ENCODE measurements at places on chromosomes 3 and 15. TPM values are rescaled to one million over a fixed set of nuclear protein-coding genes. Genes with fewer than 3 reads are reported as not detected.
A peak's percentile ranks its signal among the peaks of the same experiment; 100 is the strongest.

DNA sequence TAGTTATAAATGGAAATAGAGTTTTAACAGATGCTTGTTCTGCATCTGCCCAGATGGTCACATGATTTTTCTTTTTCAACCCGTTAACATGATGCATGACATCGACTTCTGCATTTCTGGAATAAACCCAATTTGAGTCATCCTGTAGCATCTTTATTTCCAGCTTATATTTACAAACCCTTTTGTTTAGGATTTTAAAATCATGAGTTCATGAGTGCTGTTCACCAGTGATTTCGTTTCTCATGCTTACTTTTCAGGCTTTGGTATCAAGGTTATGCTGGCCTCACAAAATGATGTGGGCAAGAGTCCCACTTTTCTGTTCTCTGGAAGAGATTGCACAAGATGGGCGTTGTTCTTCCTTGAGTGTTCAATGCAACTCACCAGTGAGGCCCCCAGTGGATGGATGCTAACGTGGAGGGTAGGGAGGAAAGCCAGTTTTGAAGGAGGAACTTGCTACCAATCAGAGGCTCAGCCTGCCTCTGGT is 5.2 kb downstream of the HRH1 start:
- H3K27ac ChIP-seq = no peak overlapping the region
- no peak overlapping the region for H3K4me3 ChIP-seq
- no peak for DNase-seq
- no peaks in the 10 kb centered on the region for H3K36me3 ChIP-seq
- H3K27me3 ChIP-seq = peaks cover 51% of the 10 kb centered on the region

DNA sequence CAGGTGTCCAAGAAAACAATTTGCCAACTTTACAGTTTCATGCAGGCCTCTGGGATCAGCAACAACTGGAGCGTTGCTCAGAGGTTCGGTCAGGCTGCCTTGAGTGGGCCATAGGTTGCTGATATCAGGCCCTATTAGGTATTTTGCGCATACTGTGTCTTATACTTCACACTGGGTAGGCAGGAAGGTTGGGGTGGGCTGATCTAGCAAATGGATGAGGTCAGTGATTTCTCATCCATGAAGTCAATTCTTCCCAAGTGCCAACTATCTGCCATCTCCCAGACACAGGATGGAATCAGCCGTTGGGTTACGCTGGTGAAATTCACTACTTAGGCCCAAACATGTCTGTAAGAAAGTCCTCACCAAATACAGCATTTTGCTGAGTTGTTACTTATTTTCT is 77.6 kb downstream of the SLC7A14 start:
- H3K27ac ChIP-seq = no peak overlapping the region
- no peak for DNase-seq
- H3K4me3 ChIP-seq = no peak overlapping the region
- no peaks in the 10 kb centered on the region for H3K4me1 ChIP-seq

GRCh38 chr3:69122403-69122802 is at the start of gene LMOD3:
Gene LMOD3 (minus strand): TSS chr3:69122595. CDS start chr3:69122386, 209 bp downstream.
- no peaks in the 10 kb centered on the region for H3K4me1 ChIP-seq
- no peak within 1 kb of the TSS for H3K27ac ChIP-seq
- no peaks in the 10 kb centered on the region for H3K36me3 ChIP-seq
- H3K27me3 ChIP-seq = no peaks in the 10 kb centered on the region

- H3K27ac ChIP-seq = no peak overlapping the region
- no peak overlapping the region for H3K4me3 ChIP-seq
- DNase-seq = no peak
- H3K4me1 ChIP-seq = no peaks in the 10 kb centered on the region
Measured at GRCh38 chr3:191393146-191393545, 62.8 kb upstream of the UTS2B start.

DNA sequence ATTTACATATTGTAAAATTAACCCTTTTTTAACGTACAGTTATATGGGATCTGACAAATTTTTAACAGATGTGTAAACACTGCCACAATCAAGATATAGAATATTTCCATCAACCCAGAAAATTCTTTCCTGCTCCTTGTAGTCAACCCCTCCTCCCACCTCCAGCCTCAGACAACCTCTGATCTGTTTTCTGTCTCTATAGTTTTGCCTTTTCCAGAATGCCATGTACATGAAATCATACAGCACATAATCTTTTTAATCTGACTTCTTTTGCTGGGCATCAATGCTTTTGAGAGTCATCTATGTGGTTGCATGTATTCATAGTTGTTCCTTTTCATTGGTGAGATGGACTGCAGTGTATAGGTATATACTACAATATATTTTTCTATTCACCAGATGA is 153.0 kb downstream of the SMAD6 start:
- no peak overlapping the region for H3K27ac ChIP-seq
- no peaks in the 10 kb centered on the region for H3K36me3 ChIP-seq

- H3K27me3 ChIP-seq = no peaks in the 10 kb centered on the region
- H3K4me3 ChIP-seq = no peak overlapping the region
- H3K27ac ChIP-seq = no peak overlapping the region
- DNase-seq = peak; percentile 25
- peaks cover 11% of the 10 kb centered on the region for H3K4me1 ChIP-seq
Measured at GRCh38 chr3:138332472-138333073, 2.9 kb upstream of the NME9 start.

DNA sequence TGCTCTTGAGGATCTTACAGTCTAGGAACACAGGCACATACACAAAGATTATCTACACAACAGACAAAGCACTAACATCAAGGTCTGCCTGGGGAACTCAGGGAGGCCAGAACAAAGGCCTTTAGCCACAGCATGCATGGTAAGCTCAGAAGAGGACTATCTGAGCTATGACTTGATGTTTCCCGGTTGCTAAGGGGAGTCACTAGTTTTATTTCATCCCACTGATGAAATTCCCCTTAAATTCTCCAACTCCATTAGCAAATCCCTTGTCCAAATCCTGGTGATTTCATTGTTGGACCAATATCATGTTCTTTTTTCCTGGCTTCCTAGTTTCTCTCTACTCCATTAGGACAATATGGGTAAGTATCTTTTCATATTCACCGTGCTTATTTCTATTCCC is 23.3 kb downstream of the FBN1 start:
- peaks cover 2% of the 10 kb centered on the region for H3K4me1 ChIP-seq
- no peak overlapping the region for H3K27ac ChIP-seq
- no peaks in the 10 kb centered on the region for H3K27me3 ChIP-seq
- no peak overlapping the region for H3K4me3 ChIP-seq
- DNase-seq = no peak
- no peaks in the 10 kb centered on the region for H3K36me3 ChIP-seq

- H3K4me1 ChIP-seq = peaks cover 29% of the 10 kb centered on the region
- no peak overlapping the region for H3K27ac ChIP-seq
- no peaks in the 10 kb centered on the region for H3K36me3 ChIP-seq
- DNase-seq = peak; percentile 27
- no peaks in the 10 kb centered on the region for H3K27me3 ChIP-seq
Measured at GRCh38 chr3:58062472-58062871, 54.2 kb downstream of the FLNB start.

GRCh38 chr3:13567684-13568514 is 19.0 kb downstream of the FBLN2 start:
- peaks cover 16% of the 10 kb centered on the region for H3K4me1 ChIP-seq
- H3K27me3 ChIP-seq = no peaks in the 10 kb centered on the region
- no peak overlapping the region for H3K27ac ChIP-seq
- no peaks in the 10 kb centered on the region for H3K36me3 ChIP-seq

GRCh38 chr15:94286583-94286982 is 55.2 kb downstream of the MCTP2 start:
- peaks cover 7% of the 10 kb centered on the region for H3K4me1 ChIP-seq
- no peaks in the 10 kb centered on the region for H3K27me3 ChIP-seq
- H3K36me3 ChIP-seq = no peaks in the 10 kb centered on the region

- H3K4me1 ChIP-seq = no peaks in the 10 kb centered on the region
- no peak for DNase-seq
- H3K27ac ChIP-seq = no peak overlapping the region
- H3K27me3 ChIP-seq = no peaks in the 10 kb centered on the region
Measured at GRCh38 chr15:33720952-33721351, 247.3 kb upstream of the CHRM5 start.

DNA sequence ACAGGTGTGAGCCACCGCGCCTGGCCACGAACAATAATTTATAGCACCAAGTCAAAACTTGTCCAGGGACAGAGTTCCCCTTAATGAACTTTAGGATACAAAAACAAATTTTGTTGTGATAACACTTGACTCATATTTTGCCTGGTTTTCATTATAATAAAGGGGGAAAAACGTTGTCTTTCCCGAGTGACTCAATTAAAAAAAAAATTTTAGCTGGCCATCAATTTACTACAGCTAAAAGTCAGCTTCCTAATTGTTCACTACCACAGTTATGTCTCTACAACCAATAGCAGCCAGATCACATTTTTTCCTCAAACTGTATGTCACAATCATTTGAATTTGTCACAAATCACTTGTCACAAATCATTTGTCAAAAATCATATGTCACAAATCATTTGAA is 116.0 kb downstream of the P3H2 start:
- no peak overlapping the region for H3K4me3 ChIP-seq
- H3K4me1 ChIP-seq = peaks cover 11% of the 10 kb centered on the region
- H3K36me3 ChIP-seq = no peaks in the 10 kb centered on the region
- no peak overlapping the region for H3K27ac ChIP-seq

DNA sequence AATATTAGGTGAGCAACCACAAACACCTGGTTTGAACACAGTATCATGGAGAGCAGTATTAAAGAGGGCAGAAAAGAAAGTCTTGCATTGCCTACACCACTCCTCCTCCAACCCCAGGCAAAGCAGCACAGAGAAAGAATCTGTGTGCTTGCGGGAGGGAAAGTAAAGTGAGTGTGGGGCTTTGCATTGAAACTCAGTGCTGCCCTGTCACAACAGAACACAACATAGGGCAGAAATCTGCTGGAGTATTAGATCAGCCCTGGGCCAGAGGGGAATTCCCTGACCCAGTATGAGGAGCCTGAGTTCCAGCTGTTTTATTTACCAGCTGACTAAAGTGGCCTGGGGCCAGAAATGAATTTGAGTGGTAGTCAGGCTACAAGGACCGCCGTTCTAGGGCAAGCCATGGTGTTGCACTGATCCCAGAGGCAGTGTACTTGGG is 75.5 kb downstream of the SPATA16 start:
- H3K36me3 ChIP-seq = no peaks in the 10 kb centered on the region
- H3K27ac ChIP-seq = no peak overlapping the region
- H3K4me1 ChIP-seq = no peaks in the 10 kb centered on the region
- no peak overlapping the region for H3K4me3 ChIP-seq
- no peak for DNase-seq

GRCh38 chr3:102092617-102093466 is 243.5 kb downstream of the NFKBIZ start:
- no peaks in the 10 kb centered on the region for H3K27me3 ChIP-seq
- DNase-seq = no peak
- H3K4me1 ChIP-seq = peaks cover 19% of the 10 kb centered on the region
- no peak overlapping the region for H3K27ac ChIP-seq
- no peaks in the 10 kb centered on the region for H3K36me3 ChIP-seq

- peaks cover 13% of the 10 kb centered on the region for H3K4me1 ChIP-seq
- H3K27ac ChIP-seq = no peak overlapping the region
- H3K36me3 ChIP-seq = no peaks in the 10 kb centered on the region
- H3K27me3 ChIP-seq = no peaks in the 10 kb centered on the region
- no peak overlapping the region for H3K4me3 ChIP-seq
Measured at GRCh38 chr3:127851899-127852298, 29.6 kb upstream of the MGLL start.

- DNase-seq = peak; percentile 50
- H3K36me3 ChIP-seq = no peaks in the 10 kb centered on the region
- H3K27me3 ChIP-seq = no peaks in the 10 kb centered on the region
- peaks cover 10% of the 10 kb centered on the region for H3K4me1 ChIP-seq
Measured at GRCh38 chr15:31605467-31605931, 278.9 kb downstream of the KLF13 start.

GRCh38 chr3:55687526-55687925 is 200.4 kb upstream of the WNT5A start:
- H3K27me3 ChIP-seq = no peaks in the 10 kb centered on the region
- peaks cover 41% of the 10 kb centered on the region for H3K4me1 ChIP-seq
- H3K4me3 ChIP-seq = no peak overlapping the region

DNA sequence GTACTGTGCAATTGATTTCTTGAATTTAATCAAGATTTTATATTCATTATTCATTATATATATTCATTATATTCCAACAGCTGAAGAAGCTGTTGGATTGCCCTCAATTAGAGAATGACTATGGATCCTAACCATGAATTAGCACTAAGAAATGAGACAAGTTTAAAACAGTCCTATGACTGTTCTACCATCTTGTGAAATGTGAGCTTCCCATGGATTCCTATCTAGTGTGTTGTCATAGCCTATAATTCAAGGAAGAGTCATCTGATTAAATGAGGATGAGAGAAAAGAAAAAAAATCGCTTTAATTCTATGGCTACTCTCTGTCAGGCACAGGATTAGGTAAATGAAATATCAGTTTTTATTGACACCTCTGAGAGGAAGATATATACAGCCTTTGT is 696.6 kb upstream of the NAALADL2 start:
- H3K36me3 ChIP-seq = no peaks in the 10 kb centered on the region
- peaks cover 3% of the 10 kb centered on the region for H3K4me1 ChIP-seq
- H3K27ac ChIP-seq = no peak overlapping the region
- no peak overlapping the region for H3K4me3 ChIP-seq

- no peaks in the 10 kb centered on the region for H3K4me1 ChIP-seq
- H3K27ac ChIP-seq = no peak overlapping the region
- H3K27me3 ChIP-seq = no peaks in the 10 kb centered on the region
- H3K4me3 ChIP-seq = no peak overlapping the region
Measured at GRCh38 chr3:89787485-89787884, 680.1 kb downstream of the EPHA3 start.

- peak; percentile 85 for DNase-seq
- no peaks in the 10 kb centered on the region for H3K36me3 ChIP-seq
- H3K4me1 ChIP-seq = peaks cover 4% of the 10 kb centered on the region
- H3K27ac ChIP-seq = no peak within 1 kb of the TSS
- H3K4me3 ChIP-seq = peak within 1 kb of the TSS; percentile 93
Measured at GRCh38 chr15:22980189-22981050, at the start of gene CYFIP1. Gene CYFIP1 (minus strand): TSS chr15:22980368. CDS start chr15:22947285, 33,083 bp downstream.

DNA sequence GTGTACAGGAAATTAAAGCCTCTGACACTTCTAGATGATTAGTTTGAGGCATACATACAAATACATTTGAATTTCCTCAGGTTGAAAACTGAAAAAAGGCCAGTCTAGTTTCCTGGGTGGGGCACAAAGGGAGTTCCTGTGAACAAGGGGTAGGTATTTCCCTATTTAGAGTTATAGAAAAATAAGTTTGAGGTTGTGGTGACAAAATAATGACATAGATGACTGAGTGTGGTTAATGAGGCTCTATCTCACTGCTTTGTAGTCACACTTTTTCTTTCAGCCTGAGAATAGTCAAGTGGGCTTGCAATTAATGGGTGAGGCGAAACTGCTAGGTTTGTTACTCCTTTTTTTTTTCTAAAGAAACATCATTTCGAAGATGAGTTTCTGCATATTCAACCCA is 4.3 kb downstream of the SLCO3A1 start:
- no peak overlapping the region for H3K27ac ChIP-seq
- no peaks in the 10 kb centered on the region for H3K36me3 ChIP-seq
- peaks cover 26% of the 10 kb centered on the region for H3K27me3 ChIP-seq
- peaks cover 28% of the 10 kb centered on the region for H3K4me1 ChIP-seq
- H3K4me3 ChIP-seq = no peak overlapping the region

GRCh38 chr3:107251819-107252218 is 125.4 kb upstream of the CCDC54 start:
- no peak for DNase-seq
- H3K36me3 ChIP-seq = no peaks in the 10 kb centered on the region
- H3K27ac ChIP-seq = no peak overlapping the region
- no peaks in the 10 kb centered on the region for H3K27me3 ChIP-seq
- H3K4me1 ChIP-seq = no peaks in the 10 kb centered on the region

- H3K27me3 ChIP-seq = no peaks in the 10 kb centered on the region
- no peak overlapping the region for H3K4me3 ChIP-seq
- H3K36me3 ChIP-seq = no peaks in the 10 kb centered on the region
- DNase-seq = no peak
Measured at GRCh38 chr3:98561727-98562521, 30.1 kb downstream of the GPR15 start.

ISLR gene
- 0.68 TPM for total RNA-seq

C3orf70 gene
- 4.7 TPM for total RNA-seq

KBTBD12 gene
- total RNA-seq = not detected

FOXB1 gene
- 9.6 TPM for total RNA-seq

SAMD7 gene
- not detected for total RNA-seq

HESX1 gene
- 50.6 TPM for total RNA-seq

All from neural progenitor cell (in vitro differentiated cells).